Stimulated activated CD8-positive, alpha-beta memory T cell treated with anti-CD3 and anti-CD28 coated beads, Interleukin-4, amount 100 ng/mL, for 24 hours (primary cell): ENCODE measurements at places on chromosomes 1 and 21.

DNA sequence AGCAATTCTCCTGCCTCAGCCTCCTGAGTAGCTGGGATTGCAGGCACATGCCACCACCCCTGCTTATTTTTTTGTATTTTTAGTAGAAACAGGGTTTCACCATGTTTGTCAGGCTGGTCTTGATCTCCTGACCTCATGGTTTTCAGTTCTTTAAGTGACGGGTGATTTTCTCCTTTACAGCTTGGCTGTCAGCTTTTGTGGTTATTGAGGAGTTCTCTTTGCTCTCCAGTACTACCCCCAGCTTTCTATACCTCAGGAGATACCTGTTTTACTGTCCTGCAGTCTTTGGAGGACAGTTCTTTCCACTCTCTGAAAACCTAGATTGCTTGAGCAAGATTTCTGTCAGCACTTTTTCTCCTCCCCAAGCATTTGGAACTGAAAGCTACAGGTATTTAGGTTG, 45.9 kb upstream of the EGLN1 start:
- no peak for DNase-seq

GRCh38 chr1:44831516-44831915, 11.5 kb downstream of the PTCH2 start:
- no peak for DNase-seq

GRCh38 chr1:247387565-247387964, 28.4 kb upstream of the NLRP3 start:
- no peak for DNase-seq

DNA sequence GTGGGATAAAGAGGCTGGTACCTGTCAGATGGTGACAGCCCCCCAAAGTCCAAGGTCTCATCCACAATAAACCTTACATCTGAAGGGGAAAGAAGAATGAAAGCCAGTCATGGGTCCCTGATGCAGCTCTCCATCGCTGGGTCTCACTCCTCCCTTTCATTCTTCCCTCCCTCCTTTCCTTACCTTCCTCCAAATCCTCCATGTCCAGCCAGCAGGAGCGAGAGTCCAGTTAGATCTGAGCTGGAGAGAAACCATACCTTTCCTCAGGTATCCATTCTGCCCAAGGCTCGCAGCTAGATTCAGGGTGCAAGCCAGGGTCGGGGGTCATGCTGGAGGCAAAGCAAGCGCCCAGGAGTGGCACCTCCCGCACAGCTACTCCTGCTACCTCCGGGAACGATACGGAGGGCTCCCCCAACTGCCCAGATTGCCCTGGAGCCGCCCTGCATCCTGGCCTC, 421 bp downstream of the PSRC1 start:
- DNase-seq: no peak

DNA sequence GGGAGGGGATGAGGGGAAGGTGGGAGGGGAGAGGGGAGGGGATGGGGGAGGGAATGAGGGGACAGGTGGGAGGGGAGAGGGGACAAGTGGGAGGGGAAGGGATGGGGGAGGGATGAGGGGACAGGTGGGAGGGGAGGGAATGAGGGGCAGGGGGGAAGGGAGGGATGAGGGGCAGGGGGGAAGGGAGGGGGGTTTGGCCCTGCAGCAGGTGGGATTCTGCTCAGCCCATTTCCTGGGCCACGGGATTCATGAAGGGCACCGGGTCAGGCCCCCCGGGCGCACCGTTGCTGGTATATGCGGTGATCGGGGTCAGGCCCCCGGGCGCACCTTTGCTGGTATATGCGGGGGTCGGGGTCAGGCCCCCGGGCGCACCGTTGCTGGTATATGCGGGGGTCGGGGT, 15.1 kb upstream of the SAMD11 start:
- DNase-seq: no peak

GRCh38 chr21:41593051-41593759, 85.2 kb upstream of the TMPRSS2 start:
- no peak for DNase-seq

DNA sequence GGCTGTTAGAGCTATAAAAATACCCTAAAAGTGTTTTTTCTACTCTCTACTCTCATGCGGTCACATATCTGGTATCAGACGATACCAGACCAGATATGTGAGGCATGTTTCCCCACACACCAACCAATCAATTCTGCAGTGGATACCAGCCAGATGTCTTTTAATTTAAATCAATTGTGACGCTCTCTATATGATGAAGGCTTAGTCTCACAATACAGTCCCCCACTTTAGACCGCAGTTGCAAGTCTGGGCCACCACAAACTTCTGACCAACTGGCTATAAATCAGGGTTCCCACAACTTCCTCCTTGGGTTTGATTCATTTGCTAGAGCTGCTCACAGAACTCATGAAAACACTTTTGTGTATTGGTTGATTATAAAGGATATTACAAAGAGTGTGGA, 586.1 kb upstream of the ZP4 start:
- no peak for DNase-seq

GRCh38 chr1:198713081-198713480, 74.2 kb downstream of the PTPRC start:
- no peak for DNase-seq

- no peak for DNase-seq
Observed at GRCh38 chr1:183544598-183545297, 45.5 kb downstream of the NCF2 start.

DNA sequence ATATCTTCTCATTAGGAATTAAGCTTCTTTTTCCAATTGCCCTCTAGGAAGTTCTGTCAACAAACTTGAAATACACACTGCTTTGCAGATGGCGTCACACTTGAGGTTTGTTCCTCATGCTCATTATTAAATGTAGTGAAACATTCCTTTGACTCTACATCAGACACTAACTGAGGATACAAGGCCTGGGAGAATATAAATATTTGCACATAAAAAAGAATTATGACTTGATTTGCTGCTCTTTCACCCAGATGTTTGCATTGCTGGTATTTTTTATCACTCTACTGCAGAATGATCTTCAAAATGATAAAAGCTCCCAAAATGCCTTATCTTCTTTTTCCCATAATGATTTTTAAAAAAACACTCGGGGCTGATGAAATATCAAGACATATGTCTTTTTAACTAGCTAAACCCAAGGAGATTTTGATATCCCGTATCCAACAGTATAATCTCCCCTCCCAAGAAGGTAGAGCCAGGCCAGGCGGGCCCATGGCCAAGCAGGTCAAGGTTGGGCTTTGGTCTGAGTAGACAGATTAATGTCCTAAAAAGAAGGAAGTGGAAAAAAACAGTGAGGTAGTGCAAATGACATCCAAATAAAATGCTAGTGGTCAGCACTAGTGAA, 264.6 kb downstream of the HHIPL2 start:
- no peak for DNase-seq

- DNase-seq: no peak
Observed at GRCh38 chr1:101967871-101968270, 28.9 kb downstream of the OLFM3 start.

- no peak for DNase-seq
Observed at GRCh38 chr1:44135886-44136285, 5.5 kb downstream of the KLF18 start.

DNA sequence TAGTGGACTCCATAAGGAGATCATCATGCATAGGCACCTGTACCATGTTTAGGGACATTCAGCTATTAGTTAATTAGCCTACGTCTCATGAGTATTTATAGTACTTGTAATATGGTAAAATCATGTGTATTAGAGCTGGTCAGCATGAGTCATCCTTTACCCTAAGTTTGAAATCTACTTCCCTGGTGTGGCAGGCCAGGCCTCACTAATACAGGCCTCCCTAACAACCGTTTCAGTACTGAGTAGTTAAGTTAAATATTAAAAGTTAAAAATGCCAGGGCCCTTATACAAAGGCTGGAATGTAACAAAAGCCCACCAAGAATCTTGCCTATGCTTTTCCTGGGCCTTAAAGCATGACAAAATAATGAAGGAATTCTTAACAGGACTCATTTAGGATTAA, 356.3 kb upstream of the DPYD start:
- DNase-seq: no peak

DNA sequence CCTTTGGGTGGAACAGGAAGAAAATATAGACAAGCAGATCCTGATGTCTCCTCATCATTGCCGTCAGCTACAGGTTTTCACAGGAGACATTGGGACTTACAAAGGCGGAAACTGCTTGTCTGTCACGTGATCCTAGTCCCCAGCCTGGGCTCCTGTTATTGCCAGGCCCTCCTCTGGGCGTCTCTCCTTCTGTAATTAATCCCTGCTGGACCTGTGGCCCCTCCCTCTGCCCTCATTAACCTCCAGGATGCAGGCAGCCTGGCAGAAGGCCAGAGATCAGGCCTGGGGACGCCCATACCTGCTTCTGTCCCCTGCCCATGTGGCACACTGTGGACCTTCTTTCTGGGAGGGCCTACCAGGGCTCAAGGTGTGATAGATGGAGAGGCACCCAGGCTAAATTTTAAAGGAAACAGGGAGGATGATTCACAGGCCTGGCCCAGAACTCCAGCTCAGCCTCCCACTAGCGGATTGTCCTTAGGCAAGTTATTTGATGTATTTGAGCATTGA, 2.4 kb downstream of the S100A5 start:
- DNase-seq: no peak

DNA sequence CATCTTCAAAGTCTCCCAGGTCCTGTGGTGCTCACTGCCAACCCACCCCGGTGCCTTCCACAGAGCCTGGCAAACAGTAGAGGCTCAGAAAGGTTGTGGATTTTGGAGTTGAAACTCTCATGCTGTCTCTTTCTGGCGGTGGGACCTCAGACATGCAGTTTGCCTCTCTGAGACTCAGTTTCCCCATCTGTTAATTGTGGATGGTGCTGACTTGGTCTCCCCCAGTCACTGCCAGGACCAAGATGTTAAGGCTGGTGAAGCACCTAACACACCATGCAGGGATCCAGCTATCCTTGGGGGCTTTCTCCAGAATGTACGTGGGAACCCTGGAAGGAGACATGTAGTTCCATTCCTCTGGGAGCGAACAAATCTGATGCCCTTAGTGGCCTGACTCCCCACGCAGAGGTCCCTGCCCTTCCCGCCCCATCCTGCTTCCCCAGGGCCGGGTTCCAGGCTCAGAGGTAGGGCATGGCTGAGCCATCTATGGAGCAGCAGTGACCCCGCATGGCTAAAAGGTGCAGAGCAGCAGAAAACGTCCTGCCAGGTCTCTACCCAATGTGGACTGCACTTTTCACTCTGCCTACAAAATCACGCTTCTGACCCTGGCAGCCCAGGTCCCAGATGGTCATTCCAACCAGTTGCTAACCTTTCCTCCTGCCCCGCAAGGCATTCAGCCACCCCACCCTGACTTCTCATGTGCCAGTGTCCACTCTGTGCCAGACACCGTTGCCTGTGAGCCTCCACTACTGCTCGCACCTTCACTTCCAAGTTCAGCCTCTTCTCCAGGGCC, 9.2 kb upstream of the TTC22 start:
- DNase-seq: peak; percentile 55

DNA sequence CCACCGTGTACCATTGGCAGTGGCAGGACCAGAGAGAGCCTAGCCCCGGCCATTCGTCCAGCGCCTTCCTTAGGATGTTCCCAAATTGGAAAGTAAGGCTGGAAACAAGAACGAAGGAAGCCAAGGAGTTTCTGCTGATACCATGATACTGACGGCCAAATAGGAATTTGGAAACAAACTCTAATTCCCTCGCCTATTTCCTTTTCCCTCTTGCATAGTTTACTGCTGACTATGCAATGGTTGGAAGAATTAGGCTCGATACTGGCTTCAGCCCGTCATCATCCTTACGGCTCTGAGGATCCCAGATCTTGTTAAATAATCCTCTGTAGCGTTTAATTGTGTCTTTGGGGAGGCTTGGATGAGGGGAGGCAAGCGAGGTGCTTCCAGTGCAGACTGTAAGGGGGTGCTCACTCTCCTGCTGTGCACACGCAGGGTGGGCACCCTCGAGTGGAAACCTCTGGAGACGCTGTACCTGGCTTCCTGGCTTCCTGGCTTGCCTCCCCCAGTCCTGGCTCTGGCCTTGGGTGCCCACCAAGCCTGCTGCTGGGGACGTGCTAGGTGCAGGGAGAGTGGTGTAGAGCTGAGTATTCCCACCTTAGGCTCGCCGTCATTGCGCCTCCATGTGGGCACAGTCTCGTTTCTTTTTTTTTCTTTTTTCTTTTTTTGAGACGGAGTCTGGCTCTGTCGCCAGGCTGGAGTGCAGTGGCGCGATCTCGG, 27.4 kb upstream of the CAMTA1 start:
- no peak for DNase-seq

DNA sequence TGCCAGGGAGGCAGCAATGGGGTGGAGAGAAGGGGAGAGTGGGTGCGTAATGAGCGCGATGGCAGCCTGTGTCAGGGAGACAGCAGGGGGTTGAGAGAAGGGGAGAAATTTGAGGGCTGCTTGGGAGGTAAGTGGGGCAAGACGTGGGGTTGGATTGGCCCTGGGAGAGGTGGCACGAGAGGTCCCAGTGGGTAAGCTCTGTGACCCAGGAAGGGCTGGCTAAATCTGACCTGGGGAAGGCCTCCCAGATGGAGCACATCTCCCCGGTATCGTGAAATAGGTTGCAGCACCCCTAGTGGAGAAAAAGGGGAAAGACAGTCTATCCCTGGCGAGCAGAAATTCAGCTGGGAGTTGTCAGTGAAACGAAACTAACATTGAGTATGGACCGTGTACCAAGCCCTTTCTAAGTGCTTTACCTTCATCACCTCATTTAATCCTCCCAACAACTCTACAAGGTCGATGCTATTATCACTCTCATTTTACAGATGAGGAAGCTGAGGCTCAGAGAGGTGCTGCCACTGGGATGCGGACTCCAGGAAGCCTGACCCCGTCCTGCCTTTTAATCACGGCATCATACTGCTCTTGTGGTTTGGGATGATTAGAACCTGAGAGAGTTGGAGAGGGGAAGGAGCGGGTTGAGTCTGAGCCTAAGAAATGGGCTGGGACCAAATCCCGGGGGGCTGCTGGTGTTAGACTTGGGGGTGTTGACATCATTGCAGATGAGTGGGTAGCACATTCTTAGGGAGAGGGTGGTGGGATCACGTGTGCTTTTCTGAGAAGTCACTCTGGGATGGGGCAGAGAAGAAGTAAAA, 56.6 kb upstream of the RPL11 start:
- no peak for DNase-seq

DNA sequence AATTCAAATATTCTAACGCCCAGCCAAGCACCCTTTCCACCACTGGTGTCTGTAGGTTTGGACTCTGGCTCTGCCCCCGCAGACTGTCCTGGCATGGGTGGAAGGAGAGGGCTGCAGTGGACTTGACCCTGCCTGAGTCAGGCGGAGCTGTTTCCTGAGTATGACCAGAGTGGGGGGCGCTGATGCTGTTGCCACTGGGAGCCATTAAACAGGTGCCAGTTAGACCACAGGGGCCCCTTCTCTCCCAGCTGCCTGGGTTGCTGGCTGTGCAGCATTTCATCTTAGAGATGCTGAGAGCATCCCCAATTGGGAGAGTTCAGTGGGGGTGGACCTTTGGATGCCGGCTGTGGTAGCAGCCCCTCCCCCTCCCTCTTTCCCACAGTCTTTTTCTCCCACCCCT, 539.5 kb downstream of the MATN1 start:
- no peak for DNase-seq

GRCh38 chr1:234114648-234115307, 210.3 kb downstream of the SLC35F3 start:
- no peak for DNase-seq

- no peak for DNase-seq
Observed at GRCh38 chr1:1157033-1157365, 16.7 kb upstream of the TTLL10 start.

- no peak for DNase-seq
Observed at GRCh38 chr1:51724797-51725196, 107.9 kb downstream of the OSBPL9 start.
